NCI-H774 (cell line): ENCODE measurements at places on chromosomes 16 and 17.
A peak's percentile ranks its signal among the peaks of the same experiment; 100 is the strongest.

- DNase-seq = no peak
Measured at GRCh38 chr17:48571024-48571818, 6.9 kb downstream of the HOXB4 start.

- DNase-seq = no peak
Measured at GRCh38 chr16:14373896-14374295, 256.2 kb downstream of the PARN start.

DNA sequence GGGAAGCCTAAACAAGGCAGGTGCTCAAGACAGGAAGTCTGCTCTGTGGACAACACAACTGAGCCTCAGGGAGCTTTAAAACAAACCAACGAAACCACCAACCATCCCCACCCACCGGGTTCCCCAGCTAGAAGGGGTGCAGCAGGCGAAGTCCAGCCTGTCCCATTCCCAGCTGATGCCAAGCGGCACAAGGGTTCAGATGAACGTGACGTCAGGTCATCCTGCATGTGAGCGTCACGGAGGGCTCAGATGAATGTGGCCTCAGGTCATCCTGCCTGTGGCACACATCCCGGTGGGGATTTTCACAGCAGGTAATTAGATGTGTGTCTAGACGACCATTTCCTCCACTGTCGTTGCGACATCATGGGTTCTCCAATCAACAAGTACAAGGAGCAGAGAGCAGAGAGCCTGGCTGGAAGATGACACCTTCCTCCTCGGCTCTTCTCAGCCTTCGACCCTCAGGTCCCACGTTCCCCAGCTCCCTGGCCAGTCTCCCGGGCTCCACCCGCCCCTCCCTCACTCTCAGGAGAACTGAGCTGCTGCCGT lies 246.5 kb downstream of the FOXL1 start:
- no peak for DNase-seq

- no peak for DNase-seq
Measured at GRCh38 chr16:80996688-80997138, 10.0 kb downstream of the CMC2 start.

GRCh38 chr17:41728056-41728455 lies 6.4 kb downstream of the HAP1 start:
- DNase-seq = no peak

DNA sequence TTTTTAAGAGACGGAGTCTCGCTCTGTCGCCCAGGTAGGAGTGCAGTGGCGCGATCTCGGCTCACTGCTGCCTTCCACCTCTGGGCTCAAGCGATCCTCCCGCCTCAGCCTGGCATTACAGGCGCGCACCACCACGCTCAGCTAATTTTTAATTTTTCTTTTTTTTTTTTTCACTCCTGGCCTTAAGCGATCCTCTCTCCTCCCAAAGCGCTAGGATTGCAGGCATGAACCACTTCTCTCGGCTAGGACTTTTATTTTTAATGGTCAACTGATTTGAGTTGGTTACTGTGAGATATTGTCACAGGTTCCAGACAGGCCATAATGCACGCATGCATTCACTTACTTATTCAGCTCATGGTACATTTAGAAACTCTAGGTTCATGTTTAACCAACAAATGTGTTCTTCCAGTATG lies 888 bp downstream of the PIGW start:
- DNase-seq = no peak

DNA sequence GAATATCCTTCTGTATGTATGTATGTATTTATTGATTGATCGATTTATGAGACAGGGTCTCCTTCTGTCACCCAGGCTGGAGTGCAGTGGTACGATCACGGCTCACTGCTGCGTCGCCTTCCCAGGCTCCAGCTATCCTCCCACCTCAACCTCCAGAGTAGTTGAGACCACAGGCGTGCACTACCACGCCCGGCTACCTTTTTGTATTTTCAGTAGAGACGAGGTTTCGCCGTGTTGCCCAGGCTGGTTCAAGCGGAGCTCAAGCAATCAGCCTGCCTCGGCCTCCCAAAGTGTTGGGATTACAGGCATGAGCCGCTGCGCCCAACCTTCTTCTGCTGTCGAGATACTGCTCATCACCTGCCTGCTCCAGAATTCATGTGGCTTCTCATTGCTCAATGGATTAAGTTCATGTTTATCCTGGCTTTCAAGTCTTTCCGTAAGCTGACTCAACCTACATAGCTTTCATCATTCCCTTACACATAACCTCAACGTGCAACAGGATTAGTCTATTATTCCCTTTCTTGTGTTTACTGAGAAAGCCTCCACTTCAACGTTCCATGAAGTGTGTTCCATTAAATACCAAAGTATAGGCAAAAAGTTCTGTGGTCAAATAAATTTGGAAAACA lies 13.6 kb downstream of the TAC4 start:
- no peak for DNase-seq

DNA sequence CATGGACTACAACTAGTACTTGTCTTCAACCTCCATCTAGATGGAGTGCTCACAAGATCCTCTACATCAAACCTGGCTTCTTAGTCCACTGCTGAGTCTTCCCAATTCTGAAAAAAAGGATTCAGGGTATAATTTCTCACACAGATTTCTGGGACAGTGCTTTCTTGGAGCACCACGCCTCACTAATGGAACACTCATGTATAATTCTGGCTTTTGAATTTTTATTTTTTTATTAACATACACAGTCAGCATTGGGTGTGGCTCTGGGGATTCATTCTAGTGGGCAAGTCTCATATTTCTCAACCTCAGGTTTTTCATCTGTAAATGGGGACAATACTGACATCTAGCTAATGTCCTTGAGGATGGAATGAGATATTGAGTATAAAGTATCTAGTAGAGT lies 696.0 kb downstream of the WWOX start:
- no peak for DNase-seq

GRCh38 chr17:64373722-64374121 lies 16.9 kb downstream of the PECAM1 start:
- DNase-seq = no peak

DNA sequence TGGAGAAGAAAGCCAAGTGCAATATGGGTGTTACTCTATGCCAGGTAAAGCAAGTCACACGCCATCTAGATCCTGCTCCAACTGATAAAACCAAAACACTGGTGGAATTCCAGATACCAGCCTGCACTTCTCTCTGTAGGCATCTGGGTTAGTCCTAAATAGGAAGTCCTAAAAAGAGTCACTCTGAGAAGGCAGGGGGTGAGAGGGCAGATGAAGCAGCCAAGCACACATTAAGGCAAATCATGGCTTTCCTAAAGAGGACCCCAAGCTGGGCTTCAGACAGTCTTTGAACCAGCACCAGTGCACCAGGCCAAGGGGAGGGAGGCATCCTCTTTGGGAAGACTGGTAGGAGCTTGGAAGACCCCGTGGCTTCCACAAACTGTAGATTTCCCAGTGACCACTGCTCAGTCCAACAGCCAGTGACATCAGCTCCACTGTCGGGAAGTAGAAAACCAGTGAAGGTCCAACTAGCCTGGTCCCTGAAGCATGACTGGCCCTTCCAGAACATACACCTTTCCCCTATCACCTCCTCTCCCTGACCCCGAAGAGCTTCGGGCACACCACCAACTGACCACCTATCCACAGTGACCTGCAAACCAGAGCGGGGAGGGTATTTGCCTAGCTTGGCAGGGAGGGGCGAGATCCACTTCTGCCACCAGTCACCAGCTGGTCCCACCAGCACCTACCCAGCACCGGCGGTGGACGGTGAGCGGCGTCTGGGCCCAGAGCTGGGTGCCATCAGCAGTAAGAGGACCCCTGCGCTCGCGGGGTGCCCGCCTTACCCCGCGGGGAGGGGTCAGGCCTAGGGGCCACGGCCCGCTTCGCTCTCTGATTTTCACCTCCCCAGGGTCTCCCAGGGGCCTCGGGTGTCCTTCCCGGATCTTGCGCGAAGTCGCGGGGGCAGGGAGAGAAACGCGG lies 1.0 kb downstream of the LITAF start:
- DNase-seq = peak; percentile 19

DNA sequence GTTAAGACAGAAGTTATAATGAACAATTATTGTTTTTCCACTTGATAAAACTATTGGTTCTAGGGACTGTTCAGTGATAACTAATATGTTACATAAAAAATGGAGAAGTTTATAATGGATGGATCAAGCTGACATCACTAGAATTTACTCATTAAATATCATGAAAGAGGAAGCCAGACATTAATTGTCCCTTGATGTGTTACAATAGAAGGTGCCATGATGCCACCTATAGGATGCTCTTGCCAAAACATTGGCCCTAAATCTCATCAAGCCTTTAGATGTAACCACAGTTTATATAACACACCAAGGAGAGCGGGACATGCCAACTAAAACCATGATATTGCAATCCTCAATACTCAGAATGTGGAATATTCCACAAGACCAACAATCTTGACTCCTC lies 147.9 kb upstream of the MON1B start:
- DNase-seq = no peak

DNA sequence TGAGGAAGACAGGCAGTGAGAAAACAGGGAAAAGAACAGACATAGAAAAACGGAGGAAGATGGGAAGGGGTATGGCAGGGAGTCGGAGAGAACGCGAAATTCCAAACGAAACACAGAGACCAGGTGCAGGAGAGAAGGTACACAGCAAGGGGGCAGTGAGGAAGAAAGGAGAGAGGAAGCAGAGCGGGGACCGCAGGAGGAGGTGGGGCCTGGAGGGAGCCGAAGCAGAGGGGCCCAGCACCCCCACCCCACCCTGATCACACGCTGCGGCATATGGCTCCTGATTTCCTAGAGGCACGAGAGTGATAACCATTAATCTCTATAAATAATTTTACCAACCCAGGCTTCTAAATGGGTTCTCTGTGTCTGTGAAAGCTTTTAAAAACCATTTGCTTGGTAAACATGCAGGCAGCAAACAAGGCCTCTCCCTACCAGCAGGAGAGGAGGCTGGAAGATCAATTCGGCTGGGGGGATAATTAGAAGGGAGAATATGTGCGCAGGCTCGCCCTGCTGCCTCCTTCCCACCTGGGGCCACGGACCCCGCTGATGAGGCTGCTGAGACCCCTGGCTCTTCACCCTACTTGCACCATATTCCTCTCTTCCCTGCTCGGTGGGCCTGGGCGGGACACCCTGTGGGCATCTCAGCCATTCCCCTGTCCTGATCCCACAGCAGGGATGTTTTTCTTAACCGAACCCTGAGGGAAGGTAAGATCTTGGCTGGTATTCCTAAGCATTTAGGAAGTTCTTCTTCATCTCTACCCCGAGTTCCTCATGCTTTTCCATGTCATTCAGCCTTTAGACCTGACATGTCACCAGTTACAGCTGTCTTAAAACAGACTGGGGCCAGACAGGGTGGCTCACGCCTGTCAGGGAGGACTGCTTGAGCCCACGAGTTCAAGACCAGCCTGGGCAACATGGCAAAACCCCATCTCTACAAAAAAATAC lies 86.7 kb downstream of the TMEM132E start:
- DNase-seq = no peak

- no peak for DNase-seq
Measured at GRCh38 chr16:5845046-5845445, 747.5 kb upstream of the EEF2KMT start.

- no peak for DNase-seq
Measured at GRCh38 chr17:45740553-45741330, 43.4 kb upstream of the CRHR1 start.

GRCh38 chr16:69395859-69396186 lies 10.0 kb upstream of the TERF2 start:
- no peak for DNase-seq

DNA sequence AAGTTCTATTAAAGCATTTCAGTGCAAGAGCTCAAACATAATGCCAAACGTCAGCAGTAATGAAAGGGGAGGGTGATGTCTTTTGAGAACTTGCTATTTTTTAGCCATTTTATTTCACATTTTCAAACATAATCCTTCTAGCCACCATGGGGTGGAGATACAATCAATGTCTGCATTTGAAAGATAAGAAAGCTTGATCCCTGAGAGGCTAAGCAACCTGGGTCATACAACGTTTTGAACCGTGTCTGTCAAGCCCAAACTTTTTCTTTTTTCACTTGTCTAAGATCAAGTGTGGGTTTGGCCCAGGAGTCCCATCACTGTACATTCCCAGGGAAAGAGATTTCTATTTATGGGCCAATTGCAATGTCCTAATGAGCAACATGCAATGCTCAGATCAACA lies 331.1 kb downstream of the SLC39A11 start:
- DNase-seq = no peak

DNA sequence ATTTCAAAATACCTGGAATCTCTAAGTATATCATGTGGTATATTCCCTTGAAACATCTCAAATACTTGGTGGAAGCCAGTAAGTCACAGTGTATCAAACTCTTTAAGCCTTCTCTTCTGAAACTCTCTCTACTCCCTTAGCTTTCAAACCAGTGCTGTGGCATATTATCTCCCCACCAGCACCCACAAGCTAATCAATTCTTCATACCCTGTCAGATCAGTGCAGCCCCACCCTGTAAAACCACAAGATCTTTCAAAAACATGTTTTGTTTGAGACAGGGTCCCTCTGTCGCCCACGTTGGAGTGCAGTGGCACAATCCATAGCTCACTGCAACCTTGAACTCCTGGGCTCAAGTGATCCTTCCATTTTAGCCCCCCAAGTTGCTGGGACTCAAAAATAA lies 91.6 kb upstream of the C17orf78 start:
- DNase-seq = no peak

GRCh38 chr16:31327646-31328225 lies 27.2 kb upstream of the ITGAX start:
- DNase-seq = no peak

GRCh38 chr16:31710134-31710533 lies 163.5 kb upstream of the ZNF267 start:
- no peak for DNase-seq

- no peak for DNase-seq
Measured at GRCh38 chr17:78558181-78558850, 18.9 kb downstream of the DNAH17 start.

- DNase-seq = no peak
Measured at GRCh38 chr17:51407576-51407975, 147.2 kb downstream of the UTP18 start.
